ENCODE measurements at places on chromosomes 2 and 18.

DNA sequence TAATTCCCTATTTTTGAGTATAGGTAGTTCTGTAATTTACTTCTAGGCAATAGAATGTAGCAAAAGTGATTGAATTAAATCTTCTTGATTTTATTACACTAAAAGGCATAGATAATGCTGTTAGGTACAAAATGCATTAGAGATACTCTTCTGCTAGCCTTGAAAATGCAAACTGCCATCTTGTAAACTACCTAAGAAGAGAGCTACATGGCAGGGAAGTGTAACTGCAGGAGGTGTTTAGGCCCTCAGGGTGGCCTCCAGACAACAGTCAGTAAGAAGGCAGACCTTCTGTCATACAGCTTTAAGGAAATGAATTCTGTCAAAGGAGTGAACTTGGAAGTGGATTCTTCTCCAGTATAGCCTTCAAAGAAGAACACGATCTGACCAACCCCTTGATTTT lies 1396.8 kb upstream of the SLC39A10 start:
- DNase-seq = no peak

- no peak for DNase-seq
These were observed 243.9 kb downstream of the ATAD2B start for GRCh38 chr2:23683001-23683400.

DNA sequence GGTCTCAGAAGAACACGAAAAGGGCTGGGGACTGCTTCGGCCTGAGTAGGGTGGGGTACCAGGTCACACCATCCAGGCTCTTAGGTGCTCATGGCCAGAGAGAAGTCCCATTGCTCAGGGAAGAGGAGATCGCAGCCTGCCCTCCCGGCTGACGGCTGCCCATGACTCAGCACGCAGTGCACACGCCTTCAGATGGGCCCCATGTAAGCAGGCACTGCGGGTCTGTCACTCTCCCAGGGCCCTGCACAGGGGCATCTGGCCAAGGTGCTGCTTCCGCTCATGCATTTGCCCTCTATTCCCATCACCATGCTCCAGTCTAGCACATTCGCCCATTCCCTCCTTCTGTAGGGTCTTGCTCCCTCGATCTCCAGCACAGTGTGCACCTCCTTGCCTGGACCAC lies 34.7 kb downstream of the SFXN5 start:
- DNase-seq = no peak

DNA sequence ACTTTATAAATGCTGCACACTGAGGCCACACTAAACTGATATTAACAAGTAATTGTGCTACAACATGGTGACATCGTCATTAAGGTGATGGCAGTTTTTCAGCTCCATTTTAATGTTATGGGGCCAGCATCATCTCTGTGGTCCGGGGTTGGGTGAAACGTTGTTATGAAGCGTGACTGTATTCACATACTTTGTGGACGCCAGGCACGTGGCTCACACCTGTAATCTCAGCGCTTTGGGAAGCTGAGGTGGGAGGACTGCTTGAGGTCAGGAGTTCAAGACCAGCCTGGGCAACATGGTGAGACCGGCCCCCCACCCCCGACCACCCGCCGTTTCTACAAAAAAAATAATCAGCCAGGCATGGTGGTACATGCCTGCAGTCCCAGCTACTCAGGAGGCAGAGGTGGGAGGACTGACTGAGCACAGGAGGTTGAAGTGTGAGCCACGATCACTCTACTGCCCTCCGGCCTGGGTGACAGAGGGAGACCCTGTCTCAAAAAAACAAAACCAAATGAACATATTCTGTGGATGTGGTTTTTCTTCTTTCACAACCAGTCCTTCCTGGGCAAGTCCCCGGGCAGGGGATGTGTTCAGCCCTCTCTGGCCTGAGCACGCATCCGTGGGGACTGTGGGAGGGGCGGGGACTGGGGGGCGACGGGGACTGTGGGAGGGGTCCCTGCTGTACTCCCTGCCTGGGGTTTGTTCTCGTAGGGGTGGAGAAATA lies 12.9 kb upstream of the GAL3ST2 start:
- no peak for DNase-seq

GRCh38 chr2:36356990-36357846 lies 1.6 kb downstream of the CRIM1 start:
- DNase-seq = peak; percentile 4

- DNase-seq = no peak
These were observed 123.1 kb upstream of the XIRP2 start for GRCh38 chr2:166765141-166765540.

- DNase-seq = no peak
These were observed 158.1 kb upstream of the CHAC2 start for GRCh38 chr2:53609551-53609950.

DNA sequence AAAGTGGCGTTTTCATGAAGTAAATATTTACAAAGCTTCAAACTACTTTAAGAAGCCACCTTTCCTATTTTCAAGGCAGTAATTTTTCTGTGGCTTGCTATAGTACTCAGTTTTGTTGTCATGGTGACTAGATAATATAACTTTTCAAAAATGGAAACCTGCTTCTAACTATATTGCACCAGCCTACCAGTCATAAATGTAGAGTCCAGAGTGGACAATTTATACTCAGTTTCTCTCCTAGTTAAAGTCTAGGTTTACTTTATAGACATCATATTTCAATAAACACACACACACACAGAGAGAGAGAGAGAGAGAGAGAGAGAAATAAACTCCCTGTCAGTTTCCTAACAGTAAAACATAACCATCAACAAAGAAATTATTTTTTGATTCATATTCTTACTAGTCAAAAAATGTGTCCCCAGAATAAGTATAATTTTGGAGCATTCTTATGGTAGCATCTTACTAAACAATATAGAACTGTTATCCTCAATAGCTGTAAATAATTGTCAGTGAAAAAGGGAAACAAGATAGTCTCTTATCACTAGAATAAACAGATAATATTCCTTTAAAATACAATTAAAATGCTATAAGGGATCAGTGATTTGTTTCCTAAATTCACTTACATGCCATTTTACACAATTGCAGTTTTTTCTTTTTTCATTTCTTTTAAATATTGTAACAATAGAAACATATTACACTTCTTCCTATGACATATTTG lies 163.5 kb upstream of the BOD1L2 start:
- no peak for DNase-seq

- no peak for DNase-seq
These were observed 78.5 kb downstream of the PPP1R1C start for GRCh38 chr2:182064019-182064778.

- DNase-seq = no peak
These were observed 13.9 kb downstream of the SPATS2L start for GRCh38 chr2:200320344-200320743.

- no peak for DNase-seq
These were observed 173.4 kb upstream of the SATB2 start for GRCh38 chr2:199631129-199631528.

DNA sequence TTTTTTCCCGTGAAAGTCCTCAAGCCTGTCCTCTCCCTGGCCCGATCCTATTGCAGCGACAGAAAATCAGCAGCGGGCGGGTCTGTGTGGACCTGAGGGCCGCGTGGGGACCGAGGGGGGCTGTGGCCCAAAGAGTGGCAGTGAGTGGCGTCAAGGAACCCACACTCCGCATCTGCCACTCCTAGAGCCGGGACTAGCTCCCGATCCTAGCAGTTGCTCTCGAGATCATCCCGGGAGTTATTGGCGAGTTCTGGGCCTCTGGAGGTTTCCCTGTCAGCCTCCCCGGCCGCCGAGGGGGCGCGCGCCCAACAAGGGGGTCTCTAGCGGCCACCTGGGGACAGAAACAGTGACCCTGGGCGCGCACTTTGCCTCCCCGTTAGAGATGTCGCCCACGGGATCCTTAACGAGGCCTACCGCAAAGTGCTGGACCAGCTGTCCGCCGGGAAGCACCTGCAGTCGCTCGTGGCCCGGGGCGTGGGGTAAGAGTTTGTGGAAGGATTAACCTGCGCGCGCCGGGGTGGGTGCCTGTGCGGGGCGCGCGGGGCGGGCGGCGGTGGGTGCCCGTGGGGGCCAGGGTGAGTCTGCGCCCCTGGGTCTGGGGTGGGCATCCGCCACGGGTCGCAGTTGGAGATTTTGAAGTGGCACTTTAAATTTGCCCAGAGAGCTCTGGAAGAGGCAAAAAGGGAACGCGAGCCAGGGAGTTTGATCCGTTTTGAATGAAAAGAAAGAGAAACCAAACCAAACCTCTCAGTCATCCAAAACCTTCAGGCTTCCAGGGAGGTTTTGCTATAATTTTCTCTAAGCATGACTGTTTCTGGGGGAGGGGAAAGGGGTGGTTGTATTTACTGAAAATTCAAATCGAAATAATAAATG lies 3.5 kb downstream of the ADCYAP1 start:
- DNase-seq = no peak

DNA sequence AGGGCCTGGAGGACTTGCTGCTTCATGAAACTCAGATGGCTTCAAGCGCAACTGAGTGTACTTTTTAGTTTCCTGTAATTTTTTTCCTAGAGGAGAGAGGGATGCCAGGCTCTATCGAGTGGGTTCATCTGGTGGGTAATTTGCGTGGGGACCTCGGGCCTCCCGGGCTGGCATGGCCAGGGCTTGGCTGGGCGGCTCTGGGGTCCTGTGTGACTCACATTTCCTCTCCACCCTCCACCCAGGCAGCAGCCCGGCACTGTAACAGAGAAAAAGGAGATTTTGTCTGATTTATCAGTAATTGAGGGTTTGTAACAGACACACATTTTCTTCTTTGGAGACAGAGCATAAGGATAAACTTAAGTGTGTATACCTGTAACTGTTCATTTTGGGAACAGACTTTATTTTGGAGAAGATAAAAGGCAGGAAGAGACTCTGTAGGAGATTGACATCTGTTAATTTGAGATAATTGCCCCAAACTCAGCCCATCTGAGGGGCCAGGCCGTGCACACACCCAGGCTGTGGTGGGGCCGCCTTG lies 64.3 kb downstream of the NFATC1 start:
- DNase-seq = no peak

- DNase-seq = no peak
These were observed 10.5 kb downstream of the ACVR2A start for GRCh38 chr2:147855316-147855715.

- DNase-seq = no peak
These were observed 236.0 kb downstream of the BCL2 start for GRCh38 chr18:63083555-63083954.

DNA sequence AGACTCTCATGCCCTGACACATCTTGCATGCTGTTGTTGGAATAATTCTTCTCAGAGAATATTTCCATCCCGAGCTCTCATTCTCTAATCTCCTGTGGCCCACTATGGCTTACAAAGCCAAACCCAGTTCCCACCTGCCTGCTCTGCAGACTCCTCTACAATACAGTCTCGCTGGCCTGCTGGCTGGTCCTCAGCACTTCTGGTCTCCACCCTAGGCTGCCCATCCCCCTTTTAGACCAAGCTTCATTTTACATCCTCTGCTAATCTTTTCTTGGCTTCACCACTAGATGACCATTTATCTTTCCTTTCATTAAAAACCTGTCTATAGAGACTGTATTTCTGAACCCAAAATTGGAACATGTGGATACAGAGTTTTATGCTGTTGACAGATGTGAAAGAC lies 42.5 kb upstream of the YPEL5 start:
- no peak for DNase-seq

GRCh38 chr18:74532511-74533025 lies 1.7 kb upstream of the CNDP1 start:
- no peak for DNase-seq

- DNase-seq = no peak
These were observed 247.6 kb downstream of the RPRM start for GRCh38 chr2:153230977-153231376.

DNA sequence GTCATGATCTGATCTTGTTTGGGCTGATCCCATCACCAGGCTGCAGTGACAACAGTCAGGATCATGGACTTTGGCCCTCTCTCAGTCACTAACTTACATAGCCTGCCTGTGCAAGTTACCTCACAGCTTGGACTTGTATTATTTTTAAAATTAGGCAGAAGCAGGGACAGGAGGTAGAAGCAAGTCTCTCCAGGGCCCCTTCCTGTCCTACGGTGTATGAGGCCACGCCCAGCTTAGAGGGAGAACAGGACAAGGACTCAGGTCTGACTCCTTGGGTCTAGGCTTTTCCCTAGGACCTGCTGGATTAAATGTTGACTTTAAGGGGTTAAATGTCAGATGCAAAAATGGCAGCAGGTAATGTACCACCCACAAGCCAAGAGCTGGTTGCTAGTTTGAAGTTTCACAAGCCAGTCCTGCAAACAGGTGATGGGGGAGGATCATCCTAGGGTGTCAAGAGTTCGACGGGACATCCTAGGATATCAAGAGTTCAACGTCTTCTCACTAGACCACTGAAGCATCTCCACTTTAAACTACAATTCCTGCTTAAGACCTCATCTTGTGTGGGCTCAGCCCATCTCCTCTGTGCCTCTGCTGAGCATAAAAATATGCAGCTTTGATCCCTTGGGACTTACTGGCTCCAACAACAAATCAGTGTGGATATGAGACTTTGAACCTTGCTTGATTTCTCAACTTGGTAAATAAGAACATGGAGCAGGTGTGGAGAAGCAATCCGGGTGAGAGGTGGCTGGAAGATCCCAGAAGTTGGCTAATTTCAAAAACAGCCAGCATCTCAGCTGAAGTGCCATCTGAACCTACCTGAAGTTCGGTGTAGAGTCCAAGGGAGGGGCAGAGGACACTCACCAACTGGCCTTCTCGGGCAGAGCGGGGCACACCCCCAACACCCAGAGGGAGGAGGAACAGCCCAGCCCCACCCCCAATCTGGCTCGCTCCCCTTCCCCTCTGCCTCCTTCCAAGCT lies 39.5 kb downstream of the SFXN5 start:
- no peak for DNase-seq

GRCh38 chr2:206045251-206045650 lies 40.7 kb downstream of the INO80D start:
- DNase-seq = no peak

GRCh38 chr2:165113414-165113813 lies 90.4 kb downstream of the SCN3A start:
- DNase-seq = no peak

DNA sequence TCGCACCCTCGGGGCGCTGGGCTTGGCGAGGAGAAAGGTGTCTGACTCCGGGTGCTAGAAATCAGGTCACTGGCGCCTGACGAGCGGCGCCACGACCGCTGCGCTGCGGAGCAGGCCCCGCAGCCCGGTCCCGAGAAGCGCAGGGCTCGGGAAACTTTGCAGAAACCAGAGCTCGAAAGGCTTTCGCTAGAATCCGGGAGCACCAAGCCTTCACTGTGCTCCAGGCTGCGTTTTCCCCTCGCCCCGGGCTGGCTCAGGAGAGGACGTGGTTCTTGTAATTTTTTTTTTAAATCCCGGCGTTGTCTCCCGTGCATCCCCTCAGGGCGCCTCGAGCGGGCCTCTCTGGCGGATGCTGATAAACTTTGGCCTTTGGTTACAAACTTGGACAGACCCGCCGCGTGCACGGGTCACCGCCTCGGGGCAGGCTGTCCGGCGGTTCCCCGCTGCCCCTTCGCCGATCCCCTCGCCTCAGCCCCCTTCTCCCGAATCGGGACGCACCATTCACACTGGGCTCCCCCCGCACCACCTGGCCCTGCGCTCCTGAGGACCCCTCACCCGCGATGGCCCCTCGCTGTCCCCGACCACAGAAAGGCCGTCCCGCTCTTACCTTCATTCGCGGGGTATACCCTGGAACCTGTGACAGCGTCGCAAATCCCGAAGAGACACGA lies 419 bp downstream of the EPHA4 start:
- no peak for DNase-seq
